Esophagus muscularis mucosa (tissue), 4 donors: ENCODE measurements at places on chromosomes 6 and 20.
A peak's percentile ranks its signal among the peaks of the same experiment; 100 is the strongest.

GRCh38 chr20:37781626-37782025 lies 87.8 kb downstream of the CTNNBL1 start:
- no peak for DNase-seq

GRCh38 chr6:52514514-52514913 lies 62.3 kb downstream of the TRAM2 start:
- DNase-seq = no peak

GRCh38 chr6:111110036-111110435 lies 22.7 kb downstream of the SLC16A10 start:
- DNase-seq = no peak

- DNase-seq = no peak
Observed at GRCh38 chr6:138517635-138518034, 18.3 kb upstream of the NHSL1 start.

- no peak for DNase-seq
Observed at GRCh38 chr6:56814308-56814707, 140.6 kb upstream of the BEND6 start.

DNA sequence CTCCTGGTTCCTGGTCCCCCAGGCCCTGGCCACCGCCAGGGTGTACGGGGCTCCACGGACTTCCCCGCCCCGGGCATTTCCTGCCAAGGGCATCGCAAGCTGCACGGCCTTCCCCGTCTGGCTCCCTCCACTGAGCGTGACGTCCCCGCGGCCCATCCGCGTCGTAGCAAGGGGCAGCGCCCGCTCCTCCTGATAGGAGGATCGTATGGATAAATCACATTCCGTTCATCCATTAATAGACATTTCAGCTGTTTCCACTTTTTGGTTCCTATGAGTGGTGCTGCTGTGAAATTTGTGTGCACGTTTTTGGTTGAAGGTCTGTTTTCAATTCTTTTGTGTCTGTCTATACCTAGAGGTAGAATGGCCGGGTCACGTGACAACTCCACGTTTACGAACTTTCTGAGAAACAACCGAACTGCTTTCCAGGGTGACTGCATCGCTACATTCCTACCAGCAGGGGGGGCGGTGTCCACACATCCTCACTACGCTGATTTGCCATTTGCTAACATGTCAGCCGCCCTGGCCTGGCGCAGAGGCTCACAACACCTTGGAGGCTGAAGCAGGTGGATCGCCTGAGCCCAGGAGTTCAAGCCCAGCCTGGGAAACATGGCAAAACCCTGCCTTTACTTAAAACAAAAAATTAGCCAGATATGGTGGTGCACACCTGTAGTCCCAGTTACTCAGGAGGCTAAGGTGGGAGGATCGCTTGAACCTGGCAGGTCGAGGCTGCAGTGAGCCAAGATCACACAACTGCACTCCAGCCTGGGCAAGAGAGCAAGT lies 37.7 kb downstream of the KCNQ2 start:
- no peak for DNase-seq

DNA sequence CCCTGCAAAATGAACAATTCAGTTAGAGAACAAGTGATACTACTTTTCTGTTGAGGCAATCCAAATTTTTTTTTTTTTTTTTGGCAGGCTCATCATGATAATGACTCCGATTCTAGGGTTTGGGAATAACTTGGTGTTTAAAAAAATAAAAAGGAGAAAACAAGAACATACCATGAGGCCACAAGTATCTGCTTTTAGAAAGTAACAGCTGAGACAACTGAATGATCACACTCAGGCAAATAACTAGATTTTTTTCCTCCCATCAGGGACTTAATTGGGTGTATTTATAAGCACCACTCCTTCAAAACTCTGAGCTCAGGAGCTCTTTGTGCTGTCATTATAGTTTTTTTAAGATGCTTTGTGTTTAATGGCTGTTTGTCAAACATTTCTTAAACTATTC lies 29.6 kb downstream of the PAK5 start:
- no peak for DNase-seq

- DNase-seq = no peak
Observed at GRCh38 chr6:13398421-13398994, 70.2 kb upstream of the TBC1D7 start.

- DNase-seq = no peak
Observed at GRCh38 chr6:36999061-36999750, 6.2 kb upstream of the FGD2 start.

GRCh38 chr6:152314483-152314832 lies 322.7 kb downstream of the SYNE1 start:
- no peak for DNase-seq

DNA sequence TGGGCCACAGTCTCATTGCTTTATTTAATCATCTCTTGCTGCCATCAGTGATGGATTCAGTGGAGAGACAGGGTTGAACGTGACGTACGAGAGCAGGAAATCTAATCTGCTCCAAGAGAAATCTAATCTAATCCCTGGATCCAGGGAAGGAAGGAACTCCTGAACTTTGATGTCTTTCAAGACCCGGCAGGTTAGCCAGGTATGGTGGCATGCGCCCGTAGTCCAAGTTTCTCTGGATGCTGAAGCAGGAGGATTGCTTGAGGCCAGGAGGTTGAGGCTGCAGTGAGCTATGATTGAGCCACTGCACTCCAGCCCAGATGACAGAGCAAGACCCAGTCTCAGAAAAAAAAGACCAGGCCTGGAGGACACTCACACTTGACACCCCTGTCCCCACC lies 11.4 kb upstream of the PGC start:
- DNase-seq = no peak

- DNase-seq = no peak
Observed at GRCh38 chr20:5222919-5223634, 93.7 kb downstream of the PROKR2 start.

DNA sequence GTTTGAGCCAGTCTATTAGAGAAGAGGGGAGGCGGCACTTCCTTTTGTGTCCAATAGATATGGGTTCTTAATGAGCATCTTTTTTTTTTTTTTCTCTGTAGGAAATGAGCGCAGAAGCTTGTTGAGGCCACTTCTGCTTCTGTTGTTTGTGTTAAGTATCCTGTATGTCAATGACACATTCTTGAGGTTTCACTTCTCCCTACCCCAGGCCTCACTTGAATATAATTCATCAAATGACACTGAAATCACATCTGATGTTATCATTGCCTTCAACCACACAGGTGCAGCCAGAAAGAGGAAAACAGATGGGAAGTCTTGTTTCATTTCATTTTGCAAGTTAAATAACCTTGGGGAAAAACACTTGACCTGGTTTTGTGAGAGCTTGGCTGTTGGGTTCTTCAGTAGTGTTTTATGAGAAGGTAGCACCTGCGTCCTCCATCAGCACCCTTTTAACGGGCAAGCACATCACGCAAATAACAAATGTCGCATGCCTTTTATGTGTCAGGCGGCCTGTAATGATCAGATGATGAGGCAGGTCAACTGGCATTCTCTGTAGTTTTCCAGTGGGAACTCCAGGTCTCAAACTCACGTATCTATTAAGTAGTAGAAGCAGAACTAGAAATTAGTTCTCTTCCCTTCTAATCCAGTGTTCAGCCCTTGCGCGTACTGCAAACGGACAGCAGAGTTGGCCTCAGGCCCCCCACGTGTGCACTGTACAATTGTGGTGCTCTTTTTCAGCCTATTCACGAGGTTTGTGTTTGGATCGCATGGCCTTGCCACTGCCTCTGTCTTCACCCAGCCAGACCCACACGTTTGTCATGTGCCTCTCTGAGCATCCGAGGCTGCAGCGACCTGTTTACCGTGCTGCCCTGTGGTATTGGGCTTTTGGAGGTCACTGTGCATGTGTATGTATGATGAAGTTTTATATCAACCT lies 23.5 kb downstream of the PLEKHG1 start:
- DNase-seq = peak; percentile 83

DNA sequence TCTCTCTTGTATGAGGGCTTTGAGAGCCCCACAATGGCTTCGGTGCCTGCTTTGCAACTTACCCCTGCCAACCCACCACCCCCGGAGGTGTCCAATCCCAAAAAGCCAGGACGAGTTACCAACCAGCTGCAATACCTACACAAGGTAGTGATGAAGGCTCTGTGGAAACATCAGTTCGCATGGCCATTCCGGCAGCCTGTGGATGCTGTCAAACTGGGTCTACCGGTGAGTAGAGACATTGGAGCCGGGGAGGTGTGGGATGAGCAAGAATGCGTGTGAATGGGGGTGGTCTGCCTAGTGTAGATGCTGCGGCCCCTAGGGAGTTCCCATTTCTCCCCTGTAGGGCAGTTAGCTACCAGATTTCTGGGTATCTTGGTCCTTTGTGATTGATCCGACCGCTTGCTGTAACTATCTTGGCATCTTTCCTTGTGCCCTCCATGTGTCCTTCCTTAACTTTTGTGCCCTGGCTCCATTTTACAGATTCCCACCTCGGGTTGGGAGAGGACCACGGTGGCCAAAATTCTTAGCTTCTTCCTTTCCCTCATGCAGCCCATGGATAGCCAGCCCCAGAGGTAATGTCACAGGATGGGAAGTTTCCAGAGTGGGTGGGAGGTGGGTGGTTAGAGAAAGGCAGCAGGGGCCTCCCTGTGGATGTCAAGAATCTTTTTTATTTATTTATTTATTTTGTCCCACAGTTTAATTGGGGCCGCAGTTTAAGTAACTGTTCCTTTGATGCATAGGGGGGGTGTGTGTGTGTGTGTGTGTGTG lies 6.3 kb downstream of the BRD2 start:
- DNase-seq = no peak

- DNase-seq = peak; percentile 70
Observed at GRCh38 chr6:51959744-51960383, 127.5 kb downstream of the PKHD1 start.

- no peak for DNase-seq
Observed at GRCh38 chr6:158556113-158556512, 3.8 kb upstream of the TMEM181 start.

GRCh38 chr6:157744102-157744601 lies 78.9 kb upstream of the SNX9 start:
- no peak for DNase-seq
